Muscle of leg (tissue), 16 donors: ENCODE measurements at places on chromosomes 1 and 21. TPM values are rescaled to one million over a fixed set of nuclear protein-coding genes. Genes with fewer than 3 reads are reported as not detected.

MEF2D gene
- 16.8 TPM for total RNA-seq

DNA sequence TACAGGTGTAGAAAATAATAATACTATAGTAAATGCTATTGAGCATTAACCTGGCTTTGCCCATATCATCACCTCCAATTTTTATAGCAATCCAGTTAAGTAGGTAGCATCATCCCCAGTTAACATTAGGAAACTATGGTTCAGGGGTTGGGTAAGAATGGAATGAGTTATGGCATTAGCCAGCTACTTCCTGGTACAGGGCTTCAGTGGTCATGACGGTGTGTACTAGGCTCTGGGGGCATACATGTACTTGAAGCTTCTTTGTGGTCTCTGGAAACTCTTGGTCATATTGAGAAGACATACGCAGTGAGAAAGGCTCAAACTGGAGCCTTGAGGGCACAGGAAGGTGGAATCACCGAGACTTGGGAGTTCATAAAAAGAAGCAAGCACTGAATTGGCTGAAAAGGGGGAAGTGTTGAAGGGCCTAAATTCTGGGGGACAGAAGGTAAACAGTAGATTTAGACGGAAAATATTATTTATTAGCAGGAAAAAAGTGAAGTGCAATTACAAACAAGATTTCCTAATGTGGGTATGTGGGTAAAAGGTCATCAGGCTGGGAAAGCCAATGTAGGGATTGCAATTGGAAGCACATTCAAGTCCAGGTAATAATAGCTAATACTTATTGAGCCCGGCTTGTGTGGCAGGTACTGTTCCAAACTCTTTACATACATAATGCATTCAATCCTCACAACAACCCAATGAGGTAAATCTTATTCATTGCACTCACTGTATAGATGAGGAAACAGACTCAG lies 114.2 kb upstream of the ATP1A1 start:
- no peak for DNase-seq

SYT2 gene
- total RNA-seq, result 0.04 TPM

GRCh38 chr1:28064064-28064463 lies 24.3 kb downstream of the EYA3 start:
- DNase-seq, result peak; percentile 50

SLAMF8 gene
- 0.27 TPM for total RNA-seq

DNA sequence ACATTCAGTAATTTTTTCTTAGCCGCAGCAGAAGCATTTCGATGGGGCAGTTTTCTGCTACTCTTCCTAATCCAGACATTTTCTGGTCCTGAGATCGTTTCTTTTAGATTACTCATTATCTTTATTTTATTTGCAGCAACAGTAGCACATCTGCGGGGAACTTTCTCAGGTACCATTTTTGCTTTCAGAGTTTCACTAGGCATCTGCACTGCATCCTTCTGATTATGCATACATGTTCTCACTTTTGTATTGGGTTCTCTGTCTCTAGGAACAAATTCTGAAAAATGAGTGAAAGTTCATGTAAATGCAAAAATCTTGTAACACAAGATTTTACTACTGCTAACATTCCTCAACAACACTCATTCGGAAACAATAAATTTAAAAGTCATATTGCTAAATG lies 3.9 kb upstream of the PSMG1 start:
- no peak for DNase-seq

OR10Z1 gene
- total RNA-seq, result not detected

PLA2G2D gene
- total RNA-seq, result not detected

GRCh38 chr1:19128968-19129514 lies 81.0 kb downstream of the UBR4 start:
- DNase-seq, result no peak

GRCh38 chr1:6094801-6095505 lies 49.3 kb downstream of the KCNAB2 start:
- no peak for DNase-seq

- no peak for DNase-seq
Measured at GRCh38 chr1:168301664-168302320, 21.1 kb downstream of the TBX19 start.

- DNase-seq, result peak; percentile 86
Measured at GRCh38 chr1:86380257-86380861, 15.8 kb downstream of the ODF2L start.

GRCh38 chr1:1132042-1132950 lies 16.4 kb upstream of the C1orf159 start:
- DNase-seq, result peak; percentile 67

GRCh38 chr21:16376673-16377072 lies 646.9 kb downstream of the USP25 start:
- DNase-seq, result no peak

DNA sequence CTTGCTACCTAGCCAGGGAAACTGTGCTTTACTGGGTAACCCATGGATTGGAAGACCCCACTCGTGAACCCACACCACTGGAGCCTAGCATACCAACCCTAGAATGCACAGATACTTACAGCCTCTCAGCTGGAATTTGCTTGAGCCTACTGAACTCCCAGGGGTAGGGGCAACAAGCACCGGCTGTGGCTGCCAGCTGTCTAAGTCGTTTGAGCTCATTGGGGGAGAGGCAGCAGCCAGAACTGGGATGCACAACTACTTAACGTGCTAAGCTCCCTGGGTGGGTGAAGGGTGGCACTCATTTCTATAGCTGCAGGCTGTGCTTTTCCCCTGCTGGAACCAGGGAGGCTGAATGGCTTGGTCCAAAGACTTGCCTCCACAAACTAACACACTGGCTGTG lies 212.4 kb downstream of the ZNF648 start:
- no peak for DNase-seq

TRIM33 gene
- 26.2 TPM for total RNA-seq

LCE6A gene
- total RNA-seq, result not detected

DNA sequence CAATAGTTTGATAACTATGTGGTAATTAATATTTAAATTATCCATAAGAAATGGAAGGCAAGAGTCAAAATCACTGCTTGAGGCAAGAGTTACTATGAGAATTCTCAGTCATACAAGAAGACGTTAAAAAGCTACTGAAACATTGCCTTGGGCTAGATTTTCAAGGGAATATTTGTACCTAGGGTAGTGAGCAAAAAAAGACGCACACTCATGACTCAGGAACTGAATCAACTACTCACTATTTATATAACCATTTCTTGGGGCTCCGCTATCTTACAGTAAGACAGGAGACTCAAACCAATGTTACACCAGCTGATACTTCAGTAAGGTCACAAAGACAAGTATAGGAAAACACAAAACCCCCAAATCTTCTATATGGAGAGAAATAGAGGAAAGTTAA lies 151.5 kb upstream of the RNPC3 start:
- DNase-seq, result no peak

- DNase-seq, result no peak
Measured at GRCh38 chr1:65393347-65393746, 27.1 kb upstream of the LEPR start.

FBXO2 gene
- 0.58 TPM for total RNA-seq

GRCh38 chr1:91725618-91725988 lies 160.3 kb downstream of the TGFBR3 start:
- DNase-seq, result no peak

- peak; percentile 78 for DNase-seq
Measured at GRCh38 chr1:227886503-227886961, 61.2 kb downstream of the WNT9A start.

GRCh38 chr1:54453509-54453908 lies 47.3 kb upstream of the SSBP3 start:
- no peak for DNase-seq

RASSF5 gene
- 3.6 TPM for total RNA-seq

ASPM gene
- total RNA-seq, result 14.2 TPM

KCNJ15 gene
- 0.27 TPM for total RNA-seq

GRCh38 chr1:242828199-242828598 lies 303.7 kb upstream of the PLD5 start:
- DNase-seq, result no peak

DNA sequence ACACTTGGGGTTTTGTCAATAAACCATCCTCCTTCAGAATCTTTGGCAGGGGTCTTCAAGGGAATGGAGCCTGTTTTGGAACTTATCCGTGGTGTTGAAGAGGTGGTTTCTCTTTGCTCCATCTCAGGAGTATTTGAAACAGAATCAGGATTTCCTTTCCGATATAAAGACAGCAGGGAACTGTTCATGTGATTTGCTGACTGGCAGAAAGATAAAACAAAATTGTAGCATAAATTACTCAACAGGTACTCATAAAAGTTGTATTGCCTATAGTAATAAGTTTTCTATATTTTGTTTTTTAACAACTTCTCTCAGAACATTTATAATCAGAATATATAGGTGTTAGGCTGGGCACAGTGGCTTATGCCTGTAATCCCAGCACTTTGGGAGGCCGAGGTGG lies 21.9 kb downstream of the NVL start:
- DNase-seq, result no peak

RUNX3 gene
- total RNA-seq, result 0.22 TPM

- peak; percentile 69 for DNase-seq
Measured at GRCh38 chr1:226548256-226549093, at the start of gene STUM. STUM (plus strand) TSS chr1:226548764; CDS start chr1:226548905, 141 bp downstream.

ORC1 gene
- total RNA-seq, result 2.9 TPM

B3GALT6 gene
- 19.2 TPM for total RNA-seq

GRCh38 chr1:93475681-93476080 lies 27.8 kb downstream of the FNBP1L start:
- DNase-seq, result no peak

GRCh38 chr1:109112056-109112651 lies 1.8 kb upstream of the ELAPOR1 start:
- DNase-seq, result peak; percentile 63

PADI2 gene
- total RNA-seq, result 37.2 TPM
